T follicular helper cell (primary cell): ENCODE measurements at places on chromosomes 3 and 15.

GRCh38 chr3:188241072-188241471, 87.1 kb downstream of the LPP start:
- no peak for DNase-seq

GRCh38 chr15:39976291-39977274, 42.7 kb downstream of the EIF2AK4 start:
- DNase-seq: no peak

GRCh38 chr3:8954938-8955763, 8.1 kb downstream of the RAD18 start:
- DNase-seq: no peak

GRCh38 chr3:48151807-48152427, 36.3 kb downstream of the CDC25A start:
- no peak for DNase-seq

DNA sequence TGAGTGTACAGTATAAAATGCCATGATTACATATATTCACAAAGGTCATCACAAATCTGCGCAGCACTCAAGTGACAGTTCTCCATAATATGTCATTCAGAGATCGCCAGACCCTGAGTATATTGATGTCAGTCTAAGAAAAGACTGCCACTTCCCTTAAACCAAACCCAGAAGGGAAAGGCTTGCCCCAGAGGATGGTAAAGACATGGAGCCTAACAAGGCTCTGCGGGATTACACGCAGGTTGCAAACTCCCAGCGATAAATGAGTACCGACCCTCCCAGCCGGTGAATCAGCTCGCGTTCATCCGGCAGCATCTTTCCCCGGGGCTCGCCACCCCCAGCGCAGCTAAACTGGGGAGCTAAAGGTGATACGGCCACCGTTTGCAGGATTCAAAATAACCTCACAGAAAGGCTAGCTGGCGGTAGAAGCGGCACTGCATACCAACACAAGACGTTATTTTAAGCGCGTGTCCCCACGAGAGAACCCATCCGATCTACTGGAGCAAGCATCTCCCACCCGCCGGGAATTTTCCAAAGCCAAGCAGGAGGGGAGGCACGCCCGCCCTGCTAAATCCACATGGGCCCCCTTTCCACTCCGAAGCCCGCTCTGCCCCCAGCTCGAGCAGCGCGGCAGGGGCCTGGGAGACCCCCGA, 643 bp downstream of the MYO5A start:
- DNase-seq: peak; percentile 14

DNA sequence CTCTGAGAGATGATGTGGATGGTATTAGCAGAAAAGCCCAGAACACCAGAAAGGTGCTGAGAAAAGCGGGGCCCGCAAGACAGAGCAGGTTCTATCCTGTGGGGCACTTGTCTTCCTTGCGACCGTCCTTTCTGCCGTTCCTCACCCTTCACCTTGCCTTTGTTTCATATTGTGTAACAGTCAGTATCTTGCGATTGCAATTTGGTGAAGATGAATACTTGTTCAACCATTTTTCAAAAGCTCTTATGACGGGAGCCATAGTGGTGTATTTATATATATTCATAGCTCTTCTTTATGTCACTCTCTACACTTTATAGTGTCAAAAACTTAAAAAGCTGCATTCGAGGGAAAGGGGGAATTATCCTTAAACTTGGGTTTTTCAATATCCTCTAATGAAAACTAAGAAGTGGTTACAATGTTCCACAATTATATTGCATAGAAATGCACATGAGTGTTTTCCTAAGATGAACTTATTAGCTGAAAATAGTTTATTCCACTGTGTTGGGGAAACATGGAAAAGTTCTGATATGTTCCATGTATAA, 797 bp downstream of the MAP3K13 start:
- DNase-seq: no peak

- no peak for DNase-seq
Measured at GRCh38 chr3:16382845-16383244, 117.8 kb downstream of the OXNAD1 start.

GRCh38 chr3:57421336-57421735, 122.8 kb downstream of the DNAH12 start:
- DNase-seq: no peak

DNA sequence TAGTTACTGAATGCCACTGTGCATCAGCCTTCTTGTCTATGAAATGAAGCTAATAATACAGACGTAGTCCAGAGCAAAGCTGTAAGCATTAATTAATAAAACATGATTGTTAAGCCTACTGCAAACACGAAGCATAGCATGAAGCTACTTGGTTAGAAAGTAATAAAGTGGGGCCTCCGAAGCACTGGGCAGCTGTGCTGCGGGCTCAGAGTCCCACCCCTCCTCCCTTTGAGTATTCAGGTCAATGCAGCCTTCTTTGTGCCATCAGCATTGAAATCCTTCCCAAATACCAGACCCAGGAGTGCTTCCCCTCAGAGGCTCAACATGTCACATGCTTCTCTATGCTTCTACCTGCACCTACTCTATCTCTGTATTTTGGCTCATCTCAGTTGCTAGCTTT, 1112.6 kb downstream of the IGSF11 start:
- no peak for DNase-seq

GRCh38 chr3:156536524-156537316, 18.2 kb downstream of the SSR3 start:
- no peak for DNase-seq

DNA sequence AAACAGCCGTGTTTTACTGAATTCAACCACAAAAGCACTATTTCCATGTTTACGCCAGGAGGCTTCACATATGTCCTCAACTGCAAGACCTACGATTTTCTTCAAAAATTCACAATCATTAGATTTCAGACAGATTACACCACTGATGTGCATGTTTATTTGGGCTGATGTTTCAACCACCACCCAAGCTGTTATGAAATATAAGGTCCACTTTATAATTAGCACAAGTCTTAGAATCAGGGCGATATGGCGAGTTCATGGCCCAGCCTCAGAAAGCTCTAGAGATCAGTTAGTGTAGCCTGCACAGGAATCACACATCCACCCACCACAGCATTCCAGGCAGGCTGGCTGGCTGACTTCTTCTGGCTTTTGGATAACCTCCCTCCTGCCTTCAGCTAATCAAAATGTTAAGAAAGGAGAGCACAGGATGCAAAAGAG, 15.4 kb downstream of the SH3BP5 start:
- no peak for DNase-seq

- no peak for DNase-seq
Measured at GRCh38 chr3:32894977-32895376, 56.5 kb upstream of the CCR4 start.

DNA sequence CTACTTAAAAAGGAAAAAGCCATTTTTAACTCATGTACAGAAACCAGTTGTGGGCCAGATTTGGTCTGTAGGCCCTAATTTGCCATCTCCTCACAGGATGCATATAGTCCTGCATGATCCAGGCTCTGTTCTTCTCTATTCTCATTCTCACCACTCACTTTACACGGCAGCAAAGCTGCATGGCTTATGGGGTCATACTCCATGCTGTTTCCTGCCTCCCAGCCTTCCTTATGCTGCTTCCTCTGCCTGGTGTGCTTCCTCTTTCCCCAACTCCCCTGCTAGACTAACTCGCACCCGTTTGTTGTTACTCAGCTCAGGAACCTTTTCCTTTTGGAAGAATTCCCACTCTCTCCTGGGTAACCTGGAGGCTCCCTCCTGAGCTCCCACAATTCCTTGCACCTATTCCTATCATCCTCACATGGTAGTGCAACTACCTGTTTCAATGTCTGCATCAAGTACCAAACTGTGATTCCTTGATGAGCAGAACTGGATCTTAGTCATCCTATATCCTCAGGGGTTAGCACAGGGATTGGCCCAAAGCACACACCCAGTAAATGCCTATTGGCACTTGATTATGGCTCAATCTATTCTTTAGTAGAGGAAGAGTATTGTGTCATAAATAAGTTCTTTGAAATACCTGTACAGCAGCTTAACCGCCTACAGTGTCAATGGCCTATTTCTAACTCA, 172.1 kb upstream of the MITF start:
- no peak for DNase-seq

DNA sequence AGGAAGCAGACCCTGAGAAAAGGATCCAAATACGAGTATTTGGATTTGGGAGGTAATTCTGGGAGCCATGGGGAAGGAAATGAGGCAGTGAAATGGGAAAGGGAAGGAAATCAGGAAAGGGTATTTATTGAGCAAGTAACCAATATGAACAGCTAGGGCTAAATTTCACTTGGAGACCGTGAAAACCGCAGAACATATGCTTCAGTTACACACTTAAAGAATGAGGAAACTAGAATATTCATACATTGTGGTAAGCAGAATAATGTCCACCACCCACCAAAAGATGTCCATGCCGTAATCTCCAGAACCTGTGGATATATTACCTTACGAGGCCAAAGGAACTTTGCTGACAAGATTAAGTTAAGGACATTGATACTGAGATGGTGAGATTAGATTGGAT, 63.3 kb downstream of the LRRN1 start:
- DNase-seq: no peak

DNA sequence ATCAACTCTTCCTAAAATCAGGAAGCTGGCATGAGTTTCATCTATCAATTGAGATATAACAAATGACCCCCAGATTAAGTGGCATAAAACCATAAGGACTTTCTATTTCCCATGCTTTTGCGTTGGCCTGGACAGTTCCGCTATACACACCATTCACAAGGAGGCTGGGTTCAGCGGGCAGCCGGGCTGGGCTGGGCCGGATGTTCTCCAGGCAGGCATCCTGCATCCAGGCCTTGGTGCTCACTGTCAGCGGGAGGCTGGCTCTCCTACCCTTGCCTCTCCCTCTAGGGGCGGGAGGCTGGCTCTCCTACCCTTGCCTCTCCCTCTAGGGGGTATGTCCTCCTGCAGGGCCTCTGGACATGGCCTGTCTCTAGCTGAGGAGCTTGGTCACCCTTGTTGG, 266.0 kb upstream of the ARRDC4 start:
- no peak for DNase-seq

DNA sequence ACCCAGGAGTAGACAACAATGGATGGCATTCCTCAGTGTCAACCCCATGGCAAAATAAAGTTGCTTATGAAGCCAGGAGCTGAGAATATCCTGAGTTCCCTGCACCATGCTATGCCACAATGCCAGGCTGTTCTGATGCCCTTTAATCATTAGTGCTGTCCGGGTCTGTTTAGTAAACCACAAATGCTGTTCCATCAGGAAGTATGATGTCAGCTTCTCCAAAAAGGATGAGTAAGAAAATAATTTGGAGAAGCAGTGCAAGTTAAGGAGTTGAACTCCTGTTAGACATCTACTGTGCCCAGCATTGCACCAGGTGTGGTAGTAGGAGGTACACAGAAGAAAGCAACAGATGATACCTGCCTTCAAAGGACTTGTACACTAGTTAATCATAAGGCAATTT, 67.9 kb upstream of the GUCA1C start:
- DNase-seq: no peak

DNA sequence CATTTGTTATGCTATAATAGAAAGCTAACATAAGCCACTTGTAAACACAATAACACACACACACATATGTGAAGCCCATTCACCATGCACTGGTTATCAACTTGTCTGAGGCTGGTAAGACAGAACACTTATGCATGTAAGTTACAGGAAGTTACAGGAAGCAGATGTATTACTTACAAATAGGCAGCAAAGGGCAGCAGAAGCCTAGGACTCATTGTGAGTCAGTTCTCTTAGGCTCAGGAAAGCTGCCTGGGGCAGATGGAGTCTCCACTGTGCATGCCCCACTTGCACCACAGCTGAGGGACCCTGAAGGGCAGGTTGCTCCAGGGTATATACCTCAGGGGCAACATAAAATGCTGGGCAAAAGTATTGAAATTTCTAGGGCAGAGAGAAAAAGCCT, 748.8 kb upstream of the CCDC54 start:
- no peak for DNase-seq

DNA sequence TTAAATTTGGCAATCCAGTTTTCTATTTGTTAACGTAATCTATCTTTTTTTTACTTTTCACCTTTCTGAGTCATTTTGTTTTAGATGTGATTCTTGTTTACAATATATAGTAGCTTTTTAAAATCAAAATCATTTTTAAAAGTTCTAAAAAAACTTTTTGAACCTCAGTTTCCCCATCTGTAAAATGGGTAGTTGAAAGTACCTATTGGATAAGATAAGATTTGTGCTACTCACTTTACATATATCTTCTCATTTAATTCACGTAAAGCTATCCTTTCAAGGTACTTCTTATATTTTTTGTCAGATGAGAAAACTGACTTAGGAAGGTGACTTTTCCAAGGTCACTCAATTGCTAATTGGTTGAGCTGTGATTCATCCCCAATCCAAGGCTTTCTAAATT, 153.2 kb downstream of the EEFSEC start:
- DNase-seq: no peak

DNA sequence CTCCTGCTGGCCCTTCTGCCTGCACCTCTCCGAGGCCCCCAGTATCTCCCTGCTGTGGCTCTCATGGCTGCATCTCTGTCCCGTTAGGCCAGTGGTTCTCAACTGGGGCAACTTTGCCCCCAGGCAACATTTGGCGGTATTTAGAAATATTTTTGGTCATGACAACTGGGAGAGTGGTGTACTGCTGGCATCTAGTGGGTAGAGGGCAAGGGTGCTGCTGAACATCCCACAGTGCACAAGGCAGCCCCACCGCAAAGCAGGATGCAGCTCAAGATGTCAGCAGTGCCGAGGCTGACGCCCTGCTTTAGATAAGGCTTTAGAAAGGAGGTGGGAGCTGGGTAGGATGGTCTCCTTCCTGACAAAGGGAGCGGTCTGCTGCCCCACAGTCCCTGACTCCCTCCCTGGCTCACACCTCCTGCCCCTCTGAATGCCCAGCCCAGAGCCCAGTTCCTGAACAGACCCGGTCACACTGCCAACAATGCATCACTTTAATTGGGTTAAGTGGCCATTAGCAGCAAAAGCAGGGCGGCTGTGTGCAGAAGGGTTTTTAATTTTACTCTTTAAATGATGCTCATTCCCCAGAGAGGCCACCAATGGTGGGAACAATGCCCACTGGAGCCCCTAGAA, 68.8 kb upstream of the TMEM115 start:
- DNase-seq: no peak

DNA sequence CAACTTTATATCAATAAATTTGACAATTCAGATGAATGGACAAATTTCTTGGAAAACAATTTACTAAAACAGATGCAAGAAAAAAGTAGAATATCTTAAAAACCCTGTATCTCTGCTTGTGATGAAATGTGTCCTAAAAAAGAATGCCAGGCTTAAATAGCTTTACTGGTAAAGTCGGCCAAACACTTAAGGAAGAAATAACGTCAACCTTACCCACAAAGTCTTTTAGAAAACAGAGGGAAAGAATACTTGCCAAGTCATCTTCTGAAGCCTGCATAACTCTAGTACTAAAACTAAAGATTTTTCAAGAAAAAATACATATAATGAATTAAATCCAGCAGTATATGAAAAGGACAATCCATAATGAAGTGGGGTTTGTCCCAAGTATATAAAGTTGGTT, 111.1 kb downstream of the RASA2 start:
- DNase-seq: no peak

- no peak for DNase-seq
Measured at GRCh38 chr3:194387926-194388418, 11.1 kb downstream of the GP5 start.

GRCh38 chr3:89300526-89300925, 193.1 kb downstream of the EPHA3 start:
- no peak for DNase-seq

GRCh38 chr3:160796813-160797164, 40.8 kb downstream of the PPM1L start:
- no peak for DNase-seq
